ENCODE measurements at places on chromosomes 2 and 18.

- no peak for DNase-seq
Observed at GRCh38 chr2:58156780-58157179, 84.3 kb downstream of the FANCL start.

GRCh38 chr2:108776475-108776874 is 10.1 kb upstream of the CCDC138 start:
- DNase-seq = no peak

GRCh38 chr2:233871432-233871831 is 3.2 kb upstream of the MSL3B start:
- DNase-seq = no peak

- no peak for DNase-seq
Observed at GRCh38 chr2:42125841-42126594, 43.1 kb upstream of the EML4 start.

GRCh38 chr18:77037567-77037966 is 95.0 kb downstream of the MBP start:
- DNase-seq = no peak

DNA sequence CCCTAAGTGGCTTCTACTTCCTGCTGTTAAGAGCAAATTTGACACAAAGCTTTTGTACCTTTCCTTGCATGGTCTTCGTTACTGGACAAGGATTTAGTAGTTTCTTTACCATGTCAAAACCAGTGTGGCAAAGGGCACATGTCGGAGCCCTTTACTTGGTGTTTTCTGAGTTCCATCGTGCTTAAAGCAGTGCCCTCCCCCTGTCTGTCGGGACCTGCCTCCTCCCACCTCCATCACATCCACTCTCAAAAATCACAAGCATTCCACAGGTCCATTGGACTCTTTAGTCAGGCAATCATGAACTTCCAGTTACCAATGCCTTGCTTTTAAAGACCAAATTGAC is 763 bp downstream of the CCDC141 start:
- DNase-seq = no peak

GRCh38 chr2:34547900-34548299 is 948.8 kb upstream of the FAM98A start:
- DNase-seq = no peak

DNA sequence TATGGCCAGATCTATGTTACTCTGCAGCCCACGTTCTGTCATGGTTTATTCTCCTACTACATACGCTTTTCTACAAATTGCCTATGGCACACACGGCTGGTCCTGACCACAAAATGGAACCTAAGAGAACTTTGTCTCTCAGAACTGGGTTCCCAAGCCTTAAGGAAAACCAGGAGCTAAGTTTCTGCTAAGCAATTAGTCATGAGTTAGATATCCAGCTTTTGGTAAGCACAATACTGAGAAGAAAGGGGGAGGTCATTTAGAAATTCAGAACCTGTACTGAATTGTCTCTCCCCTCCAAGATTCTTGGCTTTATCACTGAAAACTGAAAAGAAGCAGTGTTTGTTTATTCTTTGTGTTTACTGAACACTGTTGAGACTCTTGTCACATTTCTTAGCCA is 283.5 kb upstream of the TANK start:
- DNase-seq = no peak

DNA sequence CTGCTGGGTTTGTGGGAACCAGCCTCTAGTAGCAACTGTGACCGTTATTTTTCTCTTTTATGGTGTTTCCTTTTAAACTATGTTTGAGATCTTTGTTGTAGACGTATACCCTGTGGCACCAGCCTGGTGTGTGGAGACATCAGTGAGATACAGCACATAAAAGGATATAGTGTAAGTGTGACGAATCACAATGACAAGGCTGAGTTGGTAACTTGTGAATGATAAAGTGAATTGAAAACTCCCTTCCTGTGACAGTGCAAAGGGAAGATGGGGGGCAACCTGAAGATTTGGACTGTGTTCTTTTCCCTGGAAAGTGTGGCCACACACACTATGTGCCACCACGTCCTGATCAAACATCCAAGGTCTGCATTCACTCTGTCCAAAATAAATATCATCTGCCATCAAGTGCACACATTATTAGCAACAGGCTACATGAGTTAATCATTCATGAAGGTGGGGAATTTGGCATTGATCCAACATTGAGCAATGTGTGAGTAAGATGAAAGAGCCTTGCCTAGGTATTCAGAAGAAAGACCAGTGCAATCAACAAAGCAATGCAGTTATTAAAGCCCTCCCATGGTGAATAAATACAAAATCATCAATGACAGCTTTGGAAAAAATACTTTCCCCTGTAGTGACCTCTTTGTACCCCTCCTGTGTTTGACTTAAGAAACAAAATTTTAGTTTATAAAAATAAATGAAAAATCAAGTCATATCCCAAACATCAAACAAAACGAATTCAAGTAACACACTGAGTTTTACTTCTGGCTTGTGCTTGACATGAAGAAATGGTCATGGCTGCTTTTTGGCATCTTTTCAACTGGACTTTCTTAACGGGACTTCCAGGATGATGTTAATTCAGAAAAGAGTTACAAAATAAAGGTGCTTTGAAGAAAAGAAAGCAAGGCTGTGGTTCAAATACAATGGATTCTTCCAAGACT is 1280.5 kb upstream of the ZEB2 start:
- no peak for DNase-seq

DNA sequence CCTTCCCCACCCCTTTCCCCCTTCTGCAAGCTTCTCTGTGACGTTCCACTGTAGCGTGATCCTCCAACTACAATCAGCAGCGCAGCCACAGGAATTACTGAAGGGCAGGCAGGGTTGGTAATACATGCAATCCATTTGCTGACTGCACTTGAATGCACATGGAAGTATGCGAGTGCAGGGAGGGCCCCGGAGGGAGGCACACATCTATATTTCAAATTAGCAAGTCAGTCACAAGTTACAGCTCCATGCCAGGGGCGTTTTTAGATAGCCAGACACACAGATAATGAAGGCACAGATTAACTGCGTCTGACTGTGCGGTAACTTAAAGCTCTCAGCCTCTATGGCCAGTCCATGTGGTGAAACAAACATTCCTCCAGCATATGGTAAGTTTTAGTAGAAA is 209.2 kb upstream of the GATA6 start:
- no peak for DNase-seq

DNA sequence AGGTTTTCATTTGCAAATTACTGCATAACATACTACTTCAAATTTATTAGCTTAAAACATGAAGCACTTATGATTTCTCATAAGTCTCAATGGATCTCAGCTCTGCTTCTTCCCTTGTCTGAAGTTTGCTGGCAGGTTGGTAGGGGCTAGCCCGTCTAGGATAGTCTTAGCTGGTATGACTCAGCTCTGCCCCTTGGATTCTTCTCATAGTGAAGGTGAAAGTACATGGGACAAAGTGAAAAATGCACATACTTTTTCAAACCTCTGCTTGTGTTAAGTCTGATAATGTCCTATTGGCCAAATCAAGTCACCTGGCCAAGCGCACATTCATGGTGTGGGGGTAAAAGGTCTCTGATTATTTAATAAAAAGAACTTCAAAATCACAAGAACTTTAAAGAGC is 184.8 kb upstream of the VWC2L start:
- no peak for DNase-seq

- no peak for DNase-seq
Observed at GRCh38 chr2:128727404-128727803, 408.7 kb upstream of the HS6ST1 start.

GRCh38 chr2:172772633-172773032 is 37.0 kb downstream of the RAPGEF4 start:
- DNase-seq = no peak

DNA sequence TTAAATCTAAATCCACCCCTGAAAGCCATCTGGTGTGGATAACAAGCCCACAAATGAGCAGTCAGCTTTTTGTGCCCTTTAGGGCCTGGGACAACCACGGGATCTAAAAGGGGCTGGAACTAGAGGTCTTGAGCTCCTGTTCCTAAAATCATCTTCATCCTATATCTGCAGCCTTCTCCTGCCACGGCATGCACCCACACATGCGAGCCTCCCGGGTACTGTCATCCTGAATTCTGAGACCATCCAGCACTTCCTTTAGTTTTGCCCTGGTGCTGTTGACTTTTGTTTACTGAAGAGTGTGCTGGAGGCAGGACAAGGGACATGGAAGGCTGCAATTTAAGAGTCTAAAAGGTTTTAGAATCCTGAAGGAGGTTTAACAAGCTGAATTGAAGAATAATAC is 183.2 kb downstream of the FAM210A start:
- no peak for DNase-seq

- no peak for DNase-seq
Observed at GRCh38 chr18:3524706-3525105, 74.7 kb downstream of the TGIF1 start.

- DNase-seq = no peak
Observed at GRCh38 chr2:207394812-207395534, 134.8 kb upstream of the CREB1 start.

GRCh38 chr2:10675131-10675530 is 14.6 kb downstream of the NOL10 start:
- no peak for DNase-seq

DNA sequence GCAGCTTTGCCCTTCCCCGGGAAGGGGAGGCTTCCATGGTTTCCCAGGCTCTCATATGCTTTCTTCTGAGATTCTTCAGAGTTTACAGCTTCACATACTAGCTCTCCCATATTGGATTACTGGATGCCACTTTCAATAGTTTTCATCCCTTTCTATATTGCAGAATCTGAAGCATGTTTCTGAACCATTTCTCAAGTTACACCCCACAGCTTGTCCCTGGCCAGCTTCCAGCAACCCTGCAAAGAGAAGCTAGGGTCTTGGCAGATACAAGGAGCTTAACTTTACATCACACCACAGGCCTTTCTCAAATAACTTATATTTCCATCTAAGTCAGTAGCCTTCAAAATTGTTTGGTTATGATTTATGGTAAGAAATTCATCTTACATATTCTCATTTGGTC is 39.6 kb downstream of the LHCGR start:
- no peak for DNase-seq

DNA sequence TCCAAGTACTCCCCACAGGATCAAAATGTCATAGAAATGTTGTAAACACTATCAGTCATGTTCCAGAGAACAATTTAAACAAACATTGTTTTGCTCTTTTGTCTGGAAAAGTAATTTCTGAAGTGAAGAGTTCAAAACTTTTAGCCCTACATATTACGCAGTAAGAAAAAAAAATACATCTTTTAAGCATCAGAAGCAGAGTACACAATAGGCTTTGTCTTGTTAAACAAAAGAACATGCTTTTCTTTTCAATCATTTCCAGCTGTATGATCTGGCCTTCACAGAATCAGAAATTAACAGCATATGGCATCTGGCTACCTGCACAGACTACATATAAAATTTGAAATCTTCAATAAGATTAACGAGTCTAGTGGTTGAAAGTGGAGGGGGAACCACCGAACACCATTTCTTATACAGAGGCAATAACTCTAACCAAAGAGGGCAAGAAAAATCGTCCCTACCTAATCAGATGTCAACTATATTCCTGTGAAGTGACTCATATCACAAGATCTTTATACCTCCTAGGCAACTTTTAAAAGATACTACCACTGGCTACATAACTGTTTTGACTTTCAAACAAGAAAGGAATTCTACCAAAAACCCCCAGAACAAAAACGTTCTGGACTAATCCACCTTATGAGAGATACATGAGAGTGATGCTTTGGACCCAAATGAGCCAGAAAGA is 149.3 kb downstream of the EXOC6B start:
- no peak for DNase-seq

DNA sequence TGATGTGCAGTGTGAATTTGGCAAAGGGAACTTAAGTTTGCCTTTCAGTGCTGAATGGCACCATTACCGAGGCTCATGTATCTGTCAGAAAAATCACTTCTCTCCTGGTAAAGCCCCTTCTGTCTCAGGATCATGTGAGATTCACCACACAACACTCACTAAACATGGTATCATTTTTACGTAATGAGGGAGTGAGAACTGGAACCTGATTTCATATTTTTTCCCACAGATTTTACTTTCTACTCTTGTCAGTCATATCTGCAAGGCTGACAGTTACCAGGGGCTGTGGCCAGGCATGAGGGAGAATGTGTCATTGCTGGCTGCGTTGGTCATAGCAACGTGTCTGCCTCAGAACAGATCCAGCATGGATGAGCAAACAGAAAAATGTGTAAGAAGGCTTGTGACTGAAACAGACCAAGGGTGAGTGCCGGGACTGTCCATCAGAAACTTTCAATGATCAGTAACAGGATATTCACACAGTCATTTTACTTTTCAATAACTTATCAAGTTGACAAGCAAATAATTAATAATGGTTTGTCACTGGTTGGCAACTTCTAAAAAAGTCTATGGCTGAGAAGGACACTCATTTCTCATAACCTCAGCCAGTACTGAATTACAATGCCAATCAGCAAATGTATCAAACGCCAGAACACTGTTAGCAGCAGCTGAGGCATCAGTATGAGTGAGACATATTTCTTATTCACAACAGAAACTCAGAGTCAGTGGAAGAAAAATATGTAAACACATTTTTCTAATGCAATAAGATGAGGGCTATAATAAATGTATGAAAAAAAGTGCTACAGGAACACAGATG is 100.5 kb downstream of the CDC42EP3 start:
- DNase-seq = no peak

DNA sequence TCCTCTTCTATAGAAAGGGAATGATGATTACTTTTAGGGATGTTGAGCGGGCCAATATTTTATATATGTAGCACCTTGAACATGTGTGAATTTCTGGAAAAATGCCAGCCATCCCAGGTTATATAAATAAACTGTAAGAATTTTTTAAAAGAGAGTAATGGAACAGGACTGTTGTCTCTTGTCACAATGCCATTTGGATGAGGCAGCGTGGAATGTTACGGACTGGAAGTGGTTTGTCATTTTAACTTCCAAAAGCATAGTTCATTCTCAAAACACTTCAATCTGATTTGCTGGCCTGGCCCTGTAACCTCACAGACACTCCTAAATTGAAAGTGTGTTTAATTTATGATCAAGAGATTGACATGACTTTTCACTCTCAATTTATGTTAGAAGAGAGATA is 70.8 kb downstream of the TPGS2 start:
- DNase-seq = no peak

DNA sequence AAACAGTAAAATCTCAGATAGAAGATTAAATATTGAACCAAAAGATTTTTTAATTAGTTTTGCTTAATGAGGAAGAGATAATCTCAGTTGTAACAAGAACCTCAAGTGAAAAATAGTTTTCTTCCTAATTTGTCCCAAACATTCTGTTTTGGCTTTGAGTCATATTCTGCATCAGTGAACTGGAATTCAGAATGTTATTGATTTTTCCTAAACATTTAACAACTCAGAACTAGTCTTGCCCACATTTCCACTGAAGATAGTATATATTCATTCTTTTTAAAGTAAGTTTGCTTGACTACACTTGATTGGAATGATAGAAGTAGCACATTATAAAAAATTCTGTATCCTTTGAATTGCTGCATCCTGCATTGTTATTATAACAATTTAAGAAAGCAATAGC is 85.7 kb upstream of the UGP2 start:
- DNase-seq = no peak

- DNase-seq = no peak
Observed at GRCh38 chr2:238501311-238501710, 74.6 kb downstream of the ASB1 start.

DNA sequence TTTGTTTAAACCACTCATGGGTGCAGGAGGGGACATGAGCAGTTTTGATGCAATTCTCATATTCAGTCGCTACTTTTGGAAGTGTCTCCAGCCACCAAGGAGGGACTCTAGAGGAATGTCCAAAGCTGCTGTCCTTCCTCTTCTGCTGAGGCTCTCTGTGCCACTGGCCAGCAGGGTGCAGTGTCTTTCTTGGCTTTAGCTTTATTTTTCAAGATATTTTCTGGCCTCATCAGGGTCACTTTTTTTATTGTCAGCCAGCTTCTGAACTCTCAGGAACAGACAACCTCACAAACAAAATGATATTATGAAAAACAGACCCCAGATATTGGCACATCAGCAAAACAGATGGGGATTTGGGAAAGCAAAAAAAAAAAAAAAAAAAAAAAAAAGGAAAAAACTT is 289.3 kb upstream of the ZSWIM2 start:
- no peak for DNase-seq
